ENCODE measurements at places on chromosomes 2 and 18.

DNA sequence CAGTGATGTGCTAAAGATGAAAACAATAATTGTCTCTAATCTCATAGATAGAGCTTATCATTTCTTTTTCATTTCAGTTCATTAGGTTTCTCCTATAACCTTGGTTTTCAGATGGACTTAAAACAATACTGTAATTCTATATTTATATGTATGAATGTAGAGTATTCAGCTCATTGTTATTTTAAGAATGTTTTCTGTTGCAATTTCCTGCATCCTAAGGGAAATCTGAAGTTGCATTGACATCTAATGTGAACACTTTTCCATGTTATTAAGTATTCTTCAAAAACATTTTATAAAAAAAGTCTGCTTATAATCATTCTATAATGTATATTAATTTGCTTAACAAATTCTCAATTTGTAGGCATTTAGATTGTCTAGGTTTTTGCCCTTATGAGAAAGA lies 288.9 kb downstream of the XIRP2 start:
- no peaks in the 10 kb centered on the region for H3K36me3 ChIP-seq
- no peak for DNase-seq
- no peaks in the 10 kb centered on the region for H3K27me3 ChIP-seq
- H3K27ac ChIP-seq = no peak overlapping the region
- no peak overlapping the region for H3K4me3 ChIP-seq
- H3K4me1 ChIP-seq = no peaks in the 10 kb centered on the region

DNA sequence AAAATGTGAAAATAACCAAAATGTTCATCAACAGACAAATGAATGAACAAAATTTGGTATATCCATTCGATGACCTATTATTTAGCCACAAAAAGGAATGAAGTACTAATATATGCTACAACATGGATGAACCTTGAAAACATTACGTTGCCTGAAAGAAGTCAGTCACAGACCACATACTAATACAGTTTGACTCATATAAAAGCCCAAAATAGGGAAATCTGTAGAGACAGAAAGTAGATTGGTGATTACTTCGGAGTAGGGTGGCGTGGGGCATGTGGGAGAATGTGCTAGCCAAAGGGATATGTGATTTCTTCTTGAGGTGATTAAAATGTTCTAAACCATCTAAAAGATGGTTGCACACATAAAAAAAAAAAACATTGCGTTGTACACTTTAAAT lies 44.2 kb upstream of the PPM1B start:
- H3K27ac ChIP-seq = no peak overlapping the region
- H3K27me3 ChIP-seq = peaks cover 9% of the 10 kb centered on the region
- peaks cover 49% of the 10 kb centered on the region for H3K4me1 ChIP-seq
- no peak overlapping the region for H3K4me3 ChIP-seq

GRCh38 chr2:166671801-166672200 lies 177.8 kb upstream of the SCN7A start:
- no peaks in the 10 kb centered on the region for H3K36me3 ChIP-seq
- H3K27ac ChIP-seq = no peak overlapping the region
- H3K4me1 ChIP-seq = no peaks in the 10 kb centered on the region
- H3K27me3 ChIP-seq = no peaks in the 10 kb centered on the region
- no peak for DNase-seq

- H3K4me1 ChIP-seq = no peaks in the 10 kb centered on the region
- H3K27me3 ChIP-seq = no peaks in the 10 kb centered on the region
- DNase-seq = no peak
- no peaks in the 10 kb centered on the region for H3K36me3 ChIP-seq
- no peak overlapping the region for H3K4me3 ChIP-seq
These were observed 137.4 kb upstream of the ETAA1 start for GRCh38 chr2:67259556-67260342.
